ENCODE measurements at places on chromosomes 6 and 20. TPM values are rescaled to one million over a fixed set of nuclear protein-coding genes. Genes with fewer than 3 reads are reported as not detected.

The F13A1 gene
- total RNA-seq = not detected

- no peak for DNase-seq
Observed at GRCh38 chr6:84078335-84078734, 44.8 kb downstream of the MRAP2 start.

The PBOV1 gene
- total RNA-seq = not detected

- no peak for DNase-seq
Observed at GRCh38 chr6:19135706-19136105, 701.5 kb upstream of the ID4 start.

DNA sequence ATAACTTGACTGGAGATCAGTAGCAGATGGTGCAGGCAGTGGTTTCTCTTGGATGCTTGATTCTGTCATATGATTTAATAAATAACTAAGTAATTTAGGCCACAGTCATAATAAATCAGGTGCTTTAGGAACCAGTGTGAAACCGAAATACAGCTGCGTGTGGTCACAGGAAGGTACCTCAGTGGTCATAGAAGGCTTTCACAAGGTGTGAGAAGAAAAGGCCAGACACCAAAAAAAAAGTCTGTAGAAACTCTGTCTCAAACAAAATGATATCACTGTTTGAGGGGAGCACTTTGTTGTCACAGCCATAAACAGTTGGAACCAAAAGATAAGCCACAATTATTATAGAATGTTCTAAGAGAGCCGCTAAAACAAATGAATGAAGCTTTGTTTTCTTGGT lies 56.5 kb downstream of the ARMC2 start:
- no peak for DNase-seq

GRCh38 chr6:99607416-99608036 lies 893 bp downstream of the PRDM13 start:
- DNase-seq = no peak

DNA sequence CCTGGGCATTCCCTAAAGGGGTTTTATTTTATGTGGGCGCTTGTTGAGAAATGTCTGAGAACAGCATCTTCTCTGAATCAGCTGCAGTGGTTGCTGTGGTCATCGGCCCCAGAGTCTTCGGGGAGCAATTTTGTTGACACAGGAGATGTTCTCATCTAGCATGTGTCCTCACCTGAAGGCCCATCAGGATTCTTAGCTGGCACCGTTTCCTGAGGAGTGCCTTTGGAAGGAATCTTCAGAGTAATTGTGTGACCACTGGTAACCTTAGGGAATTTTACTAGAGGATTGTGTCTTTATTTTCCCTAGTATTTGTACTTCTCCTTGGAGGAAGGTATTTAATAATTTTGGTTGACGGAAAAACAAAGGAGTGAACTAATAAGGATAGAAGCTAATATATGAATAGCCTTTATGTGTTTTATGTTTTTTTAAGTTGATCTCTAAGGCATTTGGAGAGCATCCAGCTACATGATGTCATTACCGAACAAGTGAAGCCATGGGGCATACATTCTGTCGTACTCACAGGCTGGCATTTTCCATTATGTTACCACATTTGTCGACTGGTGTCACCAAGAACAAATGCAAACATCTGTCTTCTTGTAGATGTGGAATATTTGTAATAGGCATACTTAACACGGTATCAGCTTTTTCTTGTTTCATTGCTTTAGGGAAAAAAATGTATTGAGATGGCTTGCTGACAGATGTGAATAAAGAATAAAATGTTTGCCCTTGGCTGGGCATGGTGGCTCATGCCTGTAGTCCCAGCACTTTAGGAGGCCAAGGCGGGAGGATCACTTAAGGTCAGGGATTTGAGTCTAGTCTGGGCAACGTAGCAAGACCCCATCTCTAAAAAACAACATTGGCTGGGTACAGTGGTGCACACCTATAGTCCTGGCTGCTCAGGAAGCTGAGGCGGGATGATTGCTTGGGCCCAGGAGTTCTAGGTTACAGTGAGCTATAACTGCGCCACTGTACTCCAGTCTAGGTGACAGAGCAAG lies 41.9 kb downstream of the TULP4 start:
- DNase-seq = no peak
